ENCODE measurements at places on chromosomes 16 and 17. TPM values are rescaled to one million over a fixed set of nuclear protein-coding genes. Genes with fewer than 3 reads are reported as not detected.

GRCh38 chr17:17386094-17386800, 83.1 kb downstream of the NT5M start:
- DNase-seq = no peak

DNA sequence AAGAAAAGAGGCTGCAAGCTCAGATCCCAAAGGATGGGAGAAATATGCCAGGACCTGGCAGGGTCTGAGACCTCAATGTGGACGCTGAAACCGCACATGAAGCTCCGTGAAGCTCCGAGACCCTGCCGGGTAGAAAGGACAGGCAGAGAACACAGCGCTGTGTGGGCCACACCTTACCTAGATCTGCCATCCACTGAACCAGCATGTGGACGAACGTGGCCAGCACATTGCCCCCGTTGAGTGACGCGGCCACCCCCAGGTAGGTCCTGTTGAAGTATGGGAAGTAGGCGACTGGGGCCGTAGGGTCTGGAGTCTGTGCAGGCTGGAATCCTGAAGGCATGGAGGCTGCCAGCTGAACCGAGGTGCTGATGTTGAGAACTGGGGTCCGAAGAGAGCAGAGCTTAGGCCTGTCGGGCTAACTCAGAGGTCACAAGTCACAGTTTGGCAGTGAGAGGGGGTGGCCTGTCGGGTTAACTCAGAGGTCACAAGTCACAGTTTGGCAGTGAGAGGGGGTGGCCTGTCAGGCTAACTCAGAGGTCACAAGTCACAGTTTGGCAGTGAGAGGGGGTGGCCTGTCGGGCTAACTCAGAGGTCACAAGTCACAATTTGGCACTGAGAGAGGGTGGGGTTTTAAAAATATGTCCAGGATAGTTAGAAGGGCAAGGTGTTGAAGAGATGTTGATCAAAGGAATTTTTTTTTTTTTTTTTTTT, 6.1 kb upstream of the TRPV1 start:
- no peak for DNase-seq

- DNase-seq = no peak
Measured at GRCh38 chr17:60901806-60902205, 224.2 kb downstream of the BCAS3 start.

Gene PLA2G10
- not detected for total RNA-seq

GRCh38 chr17:4584101-4584916, at the start of gene SMTNL2:
Gene SMTNL2, plus strand, starts transcription at chr17:4584529. Its CDS starts 77 bp downstream, at chr17:4584606.
- peak; percentile 80 for DNase-seq

- DNase-seq = peak; percentile 64
Measured at GRCh38 chr17:38900978-38901656, 24.3 kb upstream of the LASP1NB start.

DNA sequence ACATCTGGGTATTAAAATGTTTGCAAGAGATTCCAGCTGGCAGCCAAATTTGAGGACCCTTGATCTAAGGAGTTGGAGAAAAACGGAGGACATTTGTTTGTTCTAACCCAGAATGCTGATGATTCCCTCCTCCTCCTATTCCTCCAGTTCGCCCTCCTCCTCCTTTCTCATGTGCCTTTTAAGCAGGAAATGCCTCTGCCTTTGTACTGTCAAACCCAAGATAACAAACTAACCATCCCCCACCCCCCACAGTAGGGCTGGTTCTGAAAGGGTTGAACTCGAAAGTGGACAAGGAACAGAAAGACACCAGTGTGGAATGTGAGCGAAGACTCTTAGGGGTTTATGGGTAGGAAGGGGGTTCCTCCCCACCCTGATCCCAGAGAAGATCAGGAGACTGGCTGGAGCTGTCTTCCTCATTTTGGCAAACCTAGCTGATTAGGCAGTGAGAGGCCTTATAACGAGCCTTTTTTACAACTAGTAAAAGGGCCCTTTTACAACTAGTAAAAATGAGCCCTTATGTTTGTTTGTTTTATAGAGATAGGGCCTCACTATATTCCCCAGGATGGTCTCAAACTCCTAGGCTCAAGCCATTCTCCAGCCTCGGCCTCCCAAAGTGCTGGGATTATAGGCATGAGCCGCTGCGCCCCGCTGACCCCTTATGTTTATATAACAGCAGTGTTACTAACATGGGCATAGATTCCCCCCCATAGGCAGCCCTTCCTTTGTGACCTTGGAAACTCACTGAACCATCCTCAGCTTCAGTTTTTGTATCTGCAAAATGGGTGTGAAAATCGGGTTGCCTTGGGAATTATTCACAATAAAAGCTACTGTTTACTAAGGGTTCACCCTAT, 975 bp downstream of the CHD9 start:
- peak; percentile 58 for DNase-seq

DNA sequence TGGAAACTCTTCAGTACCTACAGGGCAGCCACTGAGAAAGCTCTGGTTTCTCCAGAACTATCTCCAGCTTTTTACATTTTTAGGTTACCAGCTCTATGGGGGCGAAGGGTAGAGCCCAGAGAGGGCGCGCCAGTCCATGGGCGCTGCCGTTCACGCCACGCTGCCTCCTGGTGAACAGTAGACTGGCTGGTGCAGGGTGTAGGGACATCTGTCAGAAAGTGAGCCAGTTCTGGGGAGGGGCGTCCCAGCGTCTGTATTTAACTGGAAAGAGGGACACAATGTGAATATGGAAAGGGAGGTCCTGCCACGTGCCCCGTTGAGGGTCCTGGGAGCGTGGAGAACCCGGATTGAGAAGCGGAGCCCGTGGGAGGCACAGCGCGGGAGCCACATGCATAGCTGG, 16.4 kb upstream of the CLEC18A start:
- DNase-seq = no peak

Gene TP53TG3F
- not detected for total RNA-seq

Gene TNS4
- total RNA-seq = not detected

DNA sequence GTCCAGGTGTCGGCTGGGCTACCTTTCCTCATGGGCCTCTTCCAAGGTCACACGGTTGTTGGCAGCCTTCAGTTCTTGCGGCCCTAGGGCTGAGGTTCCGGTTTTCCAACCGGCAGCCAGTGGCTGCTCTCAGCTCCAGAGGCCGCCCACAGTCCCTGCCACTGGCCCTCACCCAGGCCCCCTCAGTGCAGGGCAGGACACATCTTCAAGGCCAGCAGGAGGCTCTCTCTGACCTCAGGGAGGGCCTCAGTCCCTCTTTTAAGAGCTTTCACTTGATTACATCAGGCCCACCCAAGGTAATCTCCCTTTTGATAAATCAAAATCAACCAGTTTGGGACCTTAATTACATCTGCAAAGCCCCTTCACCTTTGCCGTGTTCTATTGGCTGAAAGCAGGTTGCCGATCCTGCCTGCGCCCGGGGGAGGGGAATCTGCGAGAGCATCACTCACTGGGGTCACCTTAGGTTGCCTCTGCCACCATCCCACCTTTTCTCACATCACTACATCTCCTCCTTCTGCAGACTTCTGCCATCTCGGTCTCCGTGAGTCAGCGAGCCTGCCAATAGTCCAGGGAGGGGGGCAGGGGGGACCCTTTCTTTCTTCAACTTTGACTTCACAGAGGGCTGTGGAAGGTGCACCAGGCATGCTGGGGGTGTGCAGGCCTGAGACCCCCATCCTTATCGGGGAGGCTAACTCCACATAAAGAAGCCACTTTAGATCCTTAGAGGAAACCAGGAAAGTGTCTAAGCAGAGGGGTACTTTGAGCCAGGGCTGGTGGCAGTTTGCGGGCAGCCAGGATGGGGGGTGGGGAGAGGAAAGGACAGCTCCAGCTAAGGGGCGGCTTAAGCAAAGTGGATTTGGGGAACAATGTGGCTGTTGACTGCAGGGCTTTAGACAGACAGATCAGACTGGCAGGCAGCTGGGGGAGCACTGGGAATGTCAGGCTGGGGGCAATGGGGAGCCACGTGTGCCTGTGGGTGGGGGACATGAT, 28.8 kb upstream of the NXPH3 start:
- DNase-seq = no peak

DNA sequence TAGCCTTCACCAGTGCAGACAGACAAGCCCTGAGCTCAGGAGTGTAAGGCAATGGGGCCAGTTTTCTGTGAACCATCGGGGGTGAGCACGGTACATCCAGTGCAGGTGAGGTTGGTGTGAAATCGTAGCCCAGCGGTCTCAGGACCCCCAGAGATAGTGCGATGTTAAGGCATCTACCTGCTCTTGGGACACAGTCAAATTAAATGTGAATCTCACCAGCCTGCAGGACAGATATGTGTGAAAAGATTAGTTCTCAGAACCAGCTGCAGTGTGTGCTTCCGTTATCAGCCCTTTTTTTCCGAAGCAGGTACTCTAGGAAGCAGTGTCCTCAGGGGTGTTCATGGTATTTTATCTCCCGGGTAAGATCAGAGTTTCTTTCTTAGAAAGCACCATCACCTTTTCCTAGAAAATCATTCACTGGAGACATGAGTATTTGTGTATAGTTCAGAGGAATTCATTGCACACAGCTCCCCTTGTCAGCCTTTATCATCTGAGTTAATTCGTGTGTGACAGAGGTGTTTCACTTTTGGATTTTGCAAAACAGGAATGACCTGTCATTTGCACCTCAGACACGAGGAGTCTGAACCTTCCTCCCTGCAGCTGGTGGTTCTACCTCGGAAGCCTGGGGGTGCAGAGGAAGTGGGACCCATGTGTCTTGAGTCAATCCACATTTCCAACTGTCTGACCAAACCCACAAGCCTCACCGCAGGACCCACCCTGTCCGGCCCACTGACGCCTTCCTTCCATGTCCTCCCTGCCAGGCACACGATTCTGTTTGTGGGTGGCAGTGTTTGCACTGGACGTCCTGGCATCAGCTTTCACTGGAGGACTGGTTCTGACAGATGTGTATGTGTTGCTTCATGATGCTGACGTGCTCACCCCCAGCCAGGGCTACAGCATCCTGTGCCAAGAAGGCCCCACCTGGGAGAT, 107.8 kb downstream of the CLEC16A start:
- DNase-seq = no peak

Gene AHSP
- not detected for total RNA-seq

DNA sequence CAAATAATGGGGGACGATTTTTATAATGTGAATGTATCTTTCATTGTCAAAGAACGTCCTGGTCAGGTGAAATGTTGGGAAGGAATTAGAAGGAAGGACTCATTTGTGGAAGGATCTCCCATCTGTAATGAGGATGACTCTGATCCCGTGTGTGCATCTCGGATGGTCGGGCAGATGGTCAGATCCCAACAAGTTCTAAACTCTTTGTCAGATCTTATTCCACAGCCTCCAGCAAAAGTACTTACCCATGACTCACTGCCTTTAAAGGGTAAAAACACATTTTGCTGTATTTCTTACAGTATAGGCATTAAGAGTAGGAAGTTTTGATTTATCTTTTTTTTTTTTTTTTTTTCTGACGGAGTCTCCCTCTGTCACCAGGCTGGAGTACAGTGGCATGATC, 539 bp upstream of the KRTAP4-8 start:
- DNase-seq = no peak

Gene ACACA
- 28.1 TPM for total RNA-seq

DNA sequence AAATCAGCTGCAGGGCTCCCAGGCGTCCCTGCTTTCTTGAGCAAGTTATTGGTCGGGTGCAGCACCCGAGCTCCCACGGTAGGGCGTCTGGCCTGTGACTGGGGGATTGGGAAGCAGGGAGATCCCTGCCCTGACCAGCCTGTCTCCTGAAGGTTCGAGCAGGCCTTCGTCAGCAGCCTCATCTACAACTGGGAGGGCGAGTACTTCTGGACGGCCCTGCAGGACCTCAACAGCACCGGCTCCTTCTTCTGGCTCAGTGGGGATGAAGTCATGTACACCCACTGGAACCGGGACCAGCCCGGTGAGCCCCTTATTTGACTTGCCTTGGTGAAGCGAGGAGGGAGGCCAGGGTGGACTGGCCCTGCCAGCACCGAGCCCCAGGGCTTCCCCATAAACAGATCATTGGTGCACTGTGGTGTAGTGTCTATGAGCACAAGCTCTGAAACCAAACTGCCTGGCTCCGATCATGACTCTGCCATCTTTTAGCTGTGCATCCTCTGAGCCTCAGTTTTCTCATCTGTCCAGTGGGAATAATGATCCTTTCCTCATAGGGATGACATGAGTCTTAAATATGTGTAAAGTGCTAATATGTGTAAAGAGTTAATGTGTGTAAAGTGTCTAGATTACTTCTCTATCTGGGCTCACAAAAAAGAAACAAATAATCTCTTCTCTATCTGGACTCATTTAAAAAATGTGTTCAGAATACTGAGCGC, 48.9 kb downstream of the MRC2 start:
- no peak for DNase-seq

Gene PLK1
- 0.52 TPM for total RNA-seq

Gene SYCE1L
- total RNA-seq = 2.7 TPM

Gene CCL1
- total RNA-seq = not detected

DNA sequence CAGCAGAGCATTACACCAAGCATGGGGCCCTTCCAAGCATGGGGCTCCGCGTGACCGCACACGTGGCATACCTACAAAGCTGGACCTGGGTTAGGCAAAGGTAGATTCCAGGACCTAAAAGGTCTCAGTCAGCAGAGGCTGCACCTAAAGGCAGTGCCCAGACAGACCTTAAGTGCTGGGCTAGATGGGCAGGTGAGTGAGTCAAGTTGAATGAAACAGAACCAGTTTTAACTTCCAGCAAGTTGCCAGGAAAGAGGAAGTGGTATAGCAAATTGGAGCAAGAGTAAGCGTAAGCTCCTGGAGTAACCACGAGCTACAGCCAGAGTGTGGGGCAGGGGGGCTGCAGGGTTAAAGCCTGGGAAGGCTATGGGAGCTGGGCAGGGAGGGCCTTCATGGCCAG, 49.5 kb downstream of the SRCIN1 start:
- DNase-seq = no peak

Gene CDT1
- total RNA-seq = 1.0 TPM

GRCh38 chr17:18028114-18028951, 10.6 kb downstream of the ATPAF2 start:
- DNase-seq = no peak

- DNase-seq = no peak
Measured at GRCh38 chr17:12867726-12868125, 78.4 kb downstream of the ARHGAP44 start.

DNA sequence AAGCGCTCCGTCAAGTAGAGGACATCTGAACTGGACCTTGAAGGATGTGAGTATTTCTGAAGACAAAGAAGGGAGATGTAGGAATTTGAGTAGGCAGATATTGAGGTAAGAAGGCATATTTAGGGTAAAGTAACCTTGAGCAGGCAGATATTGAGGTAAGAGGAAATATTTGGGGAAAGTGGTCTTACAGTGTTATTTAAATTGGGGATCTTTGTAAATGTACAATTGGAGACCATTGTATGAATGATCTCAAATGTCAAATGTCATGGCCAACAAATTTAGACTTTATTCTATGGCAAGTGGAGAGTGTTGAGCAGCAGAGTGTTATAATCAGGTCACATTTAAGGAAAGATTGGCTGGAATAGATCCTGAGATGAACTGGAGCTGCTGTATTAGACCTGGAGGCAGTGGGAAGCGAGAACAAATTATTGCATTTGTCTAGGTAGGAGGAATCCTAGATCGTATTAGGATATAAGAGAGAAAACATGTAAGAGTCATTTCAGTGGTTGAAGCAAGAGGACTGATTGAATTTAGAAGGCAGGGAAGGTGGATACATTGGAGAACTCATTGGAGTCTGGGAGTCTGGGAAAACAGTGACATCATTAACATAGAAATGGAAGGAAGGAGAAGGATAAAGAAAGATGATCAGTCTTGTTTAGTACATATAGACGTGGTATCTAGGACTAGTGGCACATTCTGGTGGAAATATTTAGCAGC, 165.6 kb downstream of the MAP2K6 start:
- DNase-seq = no peak
